ENCODE measurements at places on chromosomes 5 and 9.

DNA sequence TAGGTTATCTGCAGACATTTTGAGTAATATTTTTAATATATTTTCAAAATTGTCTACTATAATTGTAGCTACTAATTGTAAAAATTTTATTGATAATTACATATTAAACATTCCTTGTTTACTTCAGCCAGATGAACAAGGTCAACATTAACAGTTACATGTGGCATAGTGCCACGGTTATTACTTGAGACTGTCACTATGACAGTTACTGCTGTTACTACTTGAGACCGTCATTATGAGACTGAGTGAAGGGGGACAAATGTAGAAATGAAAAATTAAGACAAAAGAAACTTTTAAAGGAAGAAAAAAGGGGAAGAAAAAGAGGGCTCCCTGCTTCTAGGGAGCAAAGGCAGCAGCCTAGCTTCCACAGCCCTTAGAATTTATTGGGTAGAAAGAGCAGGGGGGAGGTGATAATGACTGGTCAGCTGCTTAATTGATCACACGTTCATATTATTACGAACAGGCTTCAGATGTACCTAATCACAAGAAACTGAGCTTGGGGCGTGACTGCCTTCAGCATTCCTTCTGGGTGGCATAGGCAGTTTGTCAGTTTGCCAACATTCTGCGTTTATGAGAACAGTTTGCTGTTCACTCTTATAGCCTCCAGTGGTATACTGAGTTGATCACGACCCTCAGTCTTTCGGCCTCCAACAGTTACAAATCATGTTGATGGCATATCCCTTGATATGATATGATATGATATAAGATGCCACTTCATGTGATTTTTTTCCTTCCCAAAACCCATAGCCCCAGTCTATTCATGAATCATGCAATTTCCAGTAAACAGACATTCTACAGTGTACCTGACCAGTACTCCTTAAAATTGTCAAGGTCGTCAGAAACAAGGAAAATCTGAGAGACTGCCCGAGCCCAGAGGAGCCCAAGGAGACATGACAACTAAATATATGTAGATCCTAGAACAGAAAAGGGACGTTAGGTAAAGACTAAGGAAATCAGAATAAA lies 13.1 kb downstream of the MARCHF6 start:
- no peak for DNase-seq

GRCh38 chr9:70880535-70880934 lies 240.9 kb downstream of the TRPM3 start:
- no peak for DNase-seq

DNA sequence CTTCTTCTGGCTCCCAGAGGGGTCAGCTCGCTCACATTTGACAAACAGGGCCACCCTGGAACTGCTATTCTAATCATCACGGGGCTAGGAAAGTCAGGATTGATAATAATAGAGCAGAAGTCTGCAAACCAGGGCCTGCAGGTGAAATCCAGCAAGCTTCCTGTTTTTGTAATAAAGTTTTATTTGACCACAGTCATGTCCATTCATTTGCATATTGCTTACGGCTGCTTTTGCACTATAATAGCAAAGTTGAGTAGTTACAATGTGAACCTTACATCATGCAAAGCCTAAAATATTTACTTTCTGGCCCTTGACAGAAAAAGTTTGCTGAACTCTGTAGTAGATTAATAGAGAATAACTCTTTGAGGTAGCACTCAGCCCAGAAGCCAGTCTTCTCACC lies 63.2 kb upstream of the CTXN3 start:
- no peak for DNase-seq

GRCh38 chr5:103901885-103902284 lies 339.3 kb upstream of the NUDT12 start:
- DNase-seq: no peak

GRCh38 chr5:180097926-180098325 lies 26.4 kb upstream of the RNF130 start:
- no peak for DNase-seq

Data from inflammatory macrophage treated with lipopolysaccharide for 1 hour (primary cell).